Stimulated activated CD8-positive, alpha-beta memory T cell treated with anti-CD3 and anti-CD28 coated beads, Interleukin-7, amount 100 ng/mL, for 24 hours (primary cell): ENCODE measurements at places on chromosomes 11 and 22.

- DNase-seq = no peak
These were observed at the start of gene ADAMTS15 for GRCh38 chr11:130448416-130449309. ADAMTS15 (plus strand) TSS chr11:130448645; CDS start chr11:130448974, 329 bp downstream.

DNA sequence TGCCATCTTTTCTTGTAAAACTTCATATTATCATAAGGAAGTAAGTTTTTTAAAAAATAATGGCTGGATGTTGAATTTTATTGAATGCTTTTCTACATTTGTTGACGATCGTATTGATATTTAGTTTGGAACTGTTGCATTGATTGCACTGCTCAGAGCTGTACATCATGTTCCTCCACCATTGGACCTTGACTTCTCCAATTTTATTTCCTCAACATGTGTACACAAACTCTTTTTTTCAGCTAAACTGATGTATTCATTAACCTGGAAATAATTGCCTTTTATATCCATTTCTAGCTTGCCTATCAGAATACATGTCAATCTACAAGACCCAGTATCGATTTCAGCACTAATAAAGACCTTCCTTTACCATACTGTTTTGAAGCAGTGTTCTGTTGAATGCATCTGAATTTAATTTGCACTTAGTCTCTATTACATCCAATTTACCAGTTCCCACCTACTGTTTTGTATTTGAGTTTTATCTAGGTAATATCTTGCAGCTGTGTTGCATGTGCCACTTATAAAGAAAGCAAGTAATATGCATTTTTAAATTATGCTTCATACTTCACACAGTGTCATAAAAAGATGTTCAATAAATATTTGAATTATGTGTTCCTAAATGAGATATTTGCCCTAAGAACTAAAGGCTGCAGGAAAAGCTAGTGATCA, 5.5 kb downstream of the CEP57 start:
- DNase-seq = no peak

DNA sequence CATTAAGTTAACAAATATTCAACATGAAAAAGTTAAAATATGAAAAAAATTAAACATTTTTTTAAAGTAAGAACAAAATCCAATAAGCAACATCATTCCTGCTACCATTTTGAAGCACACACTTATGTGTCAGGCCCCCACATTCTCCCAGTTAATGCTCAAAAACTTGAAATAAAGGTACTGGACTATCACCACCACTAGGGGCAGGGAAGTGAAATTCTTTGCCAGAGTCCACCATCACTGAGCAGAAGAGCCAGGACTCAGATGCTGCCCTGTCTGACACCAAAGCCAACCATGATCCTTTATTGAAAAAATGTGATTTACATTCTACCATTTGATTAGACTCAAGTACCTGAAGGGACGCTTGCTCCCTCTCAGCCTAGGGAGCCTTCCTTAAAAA, 39.1 kb downstream of the PITPNB start:
- DNase-seq = no peak

GRCh38 chr22:43828998-43829782, 17.1 kb upstream of the EFCAB6 start:
- no peak for DNase-seq

DNA sequence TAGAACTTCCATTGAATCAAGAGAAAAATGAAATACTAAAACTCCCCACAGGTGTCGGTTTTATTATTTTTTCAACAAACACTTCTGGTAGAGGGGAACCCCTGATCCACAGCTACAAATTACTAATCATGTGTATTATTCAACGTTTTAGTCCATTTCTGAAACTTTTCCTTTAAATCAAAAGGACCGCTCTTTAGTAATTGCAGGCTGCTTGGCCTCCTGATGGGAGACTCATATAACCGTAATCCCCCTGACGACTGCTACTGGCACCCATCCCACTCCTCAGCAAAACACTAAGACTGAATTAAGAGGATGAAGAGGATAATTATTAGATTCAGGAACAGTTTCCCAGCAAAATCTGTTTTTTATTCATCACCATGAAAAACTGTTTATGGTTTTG, 46.4 kb downstream of the PAX6 start:
- DNase-seq = no peak

- DNase-seq = no peak
These were observed 39.1 kb upstream of the SHISAL1 start for GRCh38 chr22:44351685-44352377.

DNA sequence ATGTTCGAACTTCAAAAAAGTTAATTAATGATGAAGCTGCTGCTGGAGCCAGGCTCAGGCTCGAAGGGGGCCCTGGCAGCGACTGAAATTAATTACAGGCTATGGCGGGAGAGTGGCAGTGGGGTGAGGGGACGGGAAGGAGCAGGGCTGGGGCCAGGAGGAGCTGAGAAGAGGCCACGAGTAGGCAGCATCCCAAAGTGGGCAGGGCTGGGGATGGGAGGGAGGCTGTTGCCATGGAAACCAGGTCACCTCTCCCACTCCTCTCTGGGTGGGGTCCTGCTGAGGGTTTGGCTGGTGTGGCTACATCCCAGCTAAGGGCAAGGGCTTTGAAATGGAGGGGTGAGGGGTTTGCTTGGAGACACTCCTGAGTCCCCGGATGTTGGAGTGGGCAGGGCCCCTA, 23.9 kb downstream of the CACNA1I start:
- no peak for DNase-seq

GRCh38 chr22:46953968-46954765, 191.7 kb downstream of the TBC1D22A start:
- DNase-seq = no peak

DNA sequence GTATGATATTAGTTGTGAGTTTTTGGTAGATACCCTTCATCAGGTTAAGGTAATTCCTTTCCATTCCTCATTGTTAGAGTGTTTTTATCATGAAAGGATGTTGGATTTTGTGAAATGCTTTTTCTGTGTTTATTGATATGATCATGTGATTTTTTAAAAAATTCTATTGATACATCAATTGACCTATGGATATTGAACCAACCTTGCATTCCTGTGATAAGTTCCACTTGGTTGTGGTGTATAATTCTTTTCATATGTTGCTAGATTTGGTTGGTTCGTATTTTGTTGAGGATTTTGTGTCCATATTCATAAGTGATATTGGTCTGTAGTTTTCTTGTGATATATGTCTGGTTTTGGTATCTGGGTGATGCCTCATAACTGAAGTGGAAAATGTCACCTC, 6.7 kb downstream of the ANKRD13D start:
- DNase-seq = no peak

GRCh38 chr11:29734287-29734686, 282.5 kb downstream of the KCNA4 start:
- DNase-seq = no peak

DNA sequence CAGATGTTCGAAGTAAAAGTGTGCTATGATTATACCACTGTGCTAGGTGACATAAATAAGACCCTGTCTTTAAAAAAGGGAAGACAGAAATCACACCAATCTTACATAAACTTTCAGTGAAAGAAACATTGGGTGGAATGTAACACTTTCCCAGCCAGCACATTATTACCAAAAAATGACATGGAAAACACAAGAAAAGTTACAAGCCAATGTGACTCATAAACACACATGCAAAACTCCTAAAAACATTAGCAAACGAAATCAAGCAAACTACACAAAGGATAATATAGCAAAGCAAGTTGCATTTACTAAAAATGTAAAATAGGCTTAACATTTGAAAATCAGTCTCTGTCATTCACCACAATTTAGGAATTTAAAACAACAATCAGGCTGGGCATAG, 47.0 kb downstream of the SBF2 start:
- DNase-seq = no peak

- no peak for DNase-seq
These were observed 2.6 kb downstream of the PATZ1 start for GRCh38 chr22:31343235-31344191.

GRCh38 chr11:73464347-73464746, 88.1 kb downstream of the RELT start:
- no peak for DNase-seq

DNA sequence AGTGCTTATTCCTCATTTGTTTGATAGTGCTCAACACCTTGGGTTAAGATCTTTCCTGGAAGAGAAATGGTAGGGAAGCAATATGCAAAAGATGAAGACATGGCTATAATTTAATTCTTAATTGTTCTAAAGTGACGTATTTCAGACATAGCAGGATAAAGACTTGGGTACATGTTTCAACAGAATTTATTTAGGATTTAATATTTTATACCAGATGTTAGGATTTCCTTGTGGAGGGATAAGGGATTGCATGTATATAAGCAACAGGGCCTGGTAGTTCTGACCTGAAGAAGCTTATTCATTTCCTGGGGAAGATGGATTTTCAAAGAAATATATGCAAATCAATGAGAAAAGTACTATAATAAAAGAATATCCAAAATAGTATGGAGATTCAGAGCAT, 163.8 kb downstream of the FAT3 start:
- DNase-seq = no peak

DNA sequence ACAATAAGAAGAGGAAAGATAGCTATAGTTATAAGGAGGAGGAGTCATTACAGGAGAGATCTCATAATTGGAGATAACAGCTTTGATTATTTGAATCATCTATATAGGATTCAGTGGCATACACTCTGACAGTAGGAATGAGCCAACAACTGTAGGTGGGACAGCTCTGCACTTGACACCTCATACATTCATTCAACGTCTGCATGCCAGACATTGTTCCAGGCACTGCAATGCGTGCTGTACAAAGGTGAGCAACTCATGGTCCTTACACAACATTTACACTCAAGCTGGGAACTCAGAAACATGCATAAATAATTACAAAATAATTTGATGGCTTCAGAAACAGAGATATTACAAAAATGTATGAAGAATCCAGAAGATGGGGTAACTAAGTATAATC, 154.3 kb downstream of the MSANTD4 start:
- DNase-seq = no peak

DNA sequence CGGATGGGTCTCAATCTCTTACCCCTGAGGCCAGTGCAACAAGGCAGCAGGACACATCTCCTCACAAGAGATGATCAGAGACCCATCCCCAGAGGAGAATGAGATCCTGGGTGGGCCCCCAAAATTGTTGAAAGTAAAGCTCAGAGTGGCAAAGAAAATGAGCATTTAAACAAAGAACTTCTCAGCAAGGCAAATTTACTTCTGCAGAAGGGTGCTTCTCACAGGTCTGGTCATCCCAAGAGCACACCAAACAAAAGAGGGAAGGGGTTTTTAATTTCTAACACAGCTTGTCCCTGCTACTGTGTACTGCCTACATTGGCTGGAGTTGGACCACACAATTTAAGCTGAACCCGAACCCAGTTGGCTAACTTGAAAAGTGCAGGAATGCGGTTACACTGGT, 1628.6 kb upstream of the RAG2 start:
- DNase-seq = no peak

DNA sequence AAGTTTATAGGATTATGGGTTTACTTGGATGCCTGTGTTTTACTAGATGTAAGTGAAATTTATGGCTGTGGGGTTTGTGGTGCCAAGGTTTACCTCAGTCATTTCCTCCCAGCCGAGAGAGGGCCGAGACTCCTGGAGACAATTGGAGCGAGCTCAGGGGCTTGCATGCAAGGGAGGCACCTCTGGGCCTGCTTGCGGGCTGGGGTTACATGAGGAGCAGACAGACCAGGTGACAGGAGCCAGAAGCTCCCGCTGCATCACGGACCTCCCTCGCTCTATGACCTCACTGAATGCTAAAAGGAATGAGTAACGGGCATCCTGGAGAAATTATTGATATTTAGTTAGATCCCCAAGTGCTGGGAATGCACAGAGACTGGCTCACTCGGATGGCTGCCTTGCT, 275.2 kb upstream of the KIRREL3 start:
- no peak for DNase-seq

DNA sequence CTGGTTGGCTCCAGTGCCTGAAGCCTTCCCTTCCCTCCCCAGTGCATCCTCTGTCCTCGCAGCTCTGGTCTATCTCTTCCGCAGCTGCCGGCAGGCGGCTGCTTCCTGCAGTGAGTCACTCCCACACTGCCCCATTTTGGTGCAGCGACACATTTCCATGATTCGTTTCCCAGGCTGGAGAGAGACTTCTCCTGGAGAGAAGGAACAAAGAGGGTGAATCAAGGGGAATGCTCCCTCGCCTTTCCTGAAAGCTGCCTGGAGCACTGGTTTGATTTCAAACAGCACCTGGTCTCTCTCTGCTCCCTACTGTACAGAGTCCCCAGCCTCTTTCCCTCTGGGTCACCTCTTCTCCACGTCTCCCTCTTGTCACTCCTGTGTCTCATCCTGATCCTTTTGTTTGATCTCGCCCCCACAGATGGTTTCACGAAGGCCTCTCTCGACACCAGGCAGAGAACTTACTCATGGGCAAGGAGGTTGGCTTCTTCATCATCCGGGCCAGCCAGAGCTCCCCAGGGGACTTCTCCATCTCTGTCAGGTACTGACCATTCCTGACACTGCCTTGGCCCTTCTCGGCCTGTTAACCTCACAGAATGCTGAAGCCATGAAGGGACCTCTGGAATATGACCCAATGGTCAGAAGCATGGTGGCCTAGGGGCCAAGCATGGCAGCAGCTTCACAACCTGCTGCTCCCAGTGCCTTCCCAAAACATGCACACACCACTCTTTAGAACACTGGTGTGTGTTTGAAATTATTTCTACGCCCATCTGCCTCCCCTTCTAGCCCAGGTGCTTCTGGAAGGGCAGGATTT, at the start of gene TMA7B:
TSS of gene TMA7B (plus strand) at position 758 of the 808 bp plus-strand sequence. CDS start 3,978 bp downstream, outside the sequence.
- DNase-seq = no peak

DNA sequence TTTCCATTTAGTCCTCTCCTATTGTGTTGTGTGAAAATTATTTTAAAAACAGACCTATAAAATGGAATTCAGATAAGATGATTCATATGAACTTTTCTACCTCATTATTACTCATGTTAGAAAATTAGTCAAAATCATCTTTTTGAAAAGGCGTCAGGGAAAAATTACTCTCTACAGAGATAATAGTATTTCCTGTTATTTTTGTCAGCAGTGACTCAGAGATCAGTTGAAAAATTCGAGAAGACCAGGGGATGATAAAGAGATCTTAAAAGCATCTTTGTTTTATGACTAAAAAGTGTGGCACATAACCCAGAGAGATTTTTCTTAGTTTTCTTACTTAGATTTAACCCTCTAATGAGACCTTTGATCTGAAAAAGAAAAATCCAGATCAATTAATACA, 157.9 kb upstream of the CARD18 start:
- no peak for DNase-seq

- no peak for DNase-seq
These were observed 24.1 kb downstream of the ARVCF start for GRCh38 chr22:19992481-19992911.

DNA sequence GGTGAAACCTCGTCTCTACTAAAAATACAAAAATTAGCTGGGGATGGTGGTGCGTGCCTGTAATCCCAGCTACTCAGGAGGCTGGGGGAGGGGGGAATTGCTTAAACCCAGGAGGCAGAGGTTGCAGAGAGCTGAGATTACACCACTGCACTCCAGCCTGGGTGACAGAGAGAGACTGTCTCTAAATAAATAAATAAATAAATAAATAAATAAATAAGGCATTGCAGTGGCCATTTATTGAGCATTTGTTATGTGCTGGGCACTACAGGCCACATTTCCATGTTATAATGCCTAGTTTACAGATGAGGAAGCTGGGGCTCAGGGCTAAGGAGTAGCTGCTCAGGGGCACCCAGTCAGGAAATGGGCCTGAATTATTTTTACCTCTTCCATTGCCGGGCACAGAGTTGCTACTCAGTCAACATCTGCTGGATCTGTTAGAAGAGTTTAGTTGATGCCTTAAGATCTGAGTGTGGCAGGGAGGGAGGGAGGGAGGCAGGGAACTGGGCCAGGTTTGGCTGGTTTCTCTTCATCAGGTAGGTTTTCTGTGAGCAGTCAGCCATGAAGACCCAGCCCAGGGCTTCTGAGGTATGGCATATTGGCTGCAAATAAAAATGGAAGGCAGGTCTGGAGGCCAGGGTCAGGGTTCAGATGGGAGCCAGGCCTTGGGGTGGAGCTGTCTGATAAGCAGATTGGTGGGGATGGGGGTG, 5.6 kb downstream of the PVALB start:
- DNase-seq = no peak
